ENCODE measurements at places on chromosomes 11 and 22. TPM values are rescaled to one million over a fixed set of nuclear protein-coding genes. Genes with fewer than 3 reads are reported as not detected.

FAM180B gene
- total RNA-seq = 7.2 TPM

VEGFB gene
- total RNA-seq = 190 TPM

PNPLA5 gene
- total RNA-seq = not detected

GTSE1 gene
- total RNA-seq = 0.48 TPM

C11orf16 gene
- not detected for total RNA-seq

P4HA3 gene
- total RNA-seq = 5.6 TPM

DNAJB13 gene
- not detected for total RNA-seq

SHANK3 gene
- 34.4 TPM for total RNA-seq

KRTAP5-8 gene
- total RNA-seq = not detected

IFITM10 gene
- 2.4 TPM for total RNA-seq

TYR gene
- not detected for total RNA-seq

PPM1F gene
- 39.4 TPM for total RNA-seq

MRGPRE gene
- not detected for total RNA-seq

TRIM21 gene
- total RNA-seq = 11.7 TPM

DNA sequence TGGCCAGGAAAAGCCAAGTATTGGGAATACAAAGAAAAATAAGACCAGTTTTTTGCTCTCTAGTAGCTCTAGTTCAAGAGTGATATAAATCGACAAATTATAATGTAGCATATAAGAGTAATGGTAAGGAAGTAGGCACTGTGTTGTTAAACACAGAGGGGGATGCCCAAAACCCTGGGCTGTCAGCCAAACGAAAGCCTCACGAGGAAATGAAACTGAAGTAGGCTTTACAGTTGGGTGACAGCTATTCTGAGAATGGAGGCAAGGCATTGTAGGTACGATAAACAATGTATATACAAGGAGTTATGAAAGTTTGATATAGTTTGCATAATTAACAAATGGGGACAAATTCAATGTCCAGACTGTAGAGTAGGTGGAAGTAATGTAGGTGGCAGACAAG lies 176.4 kb downstream of the FAM181B start:
- no peak for DNase-seq

GRCh38 chr11:102111011-102111786 lies 952 bp downstream of the YAP1 start:
- peak; percentile 90 for DNase-seq

DNA sequence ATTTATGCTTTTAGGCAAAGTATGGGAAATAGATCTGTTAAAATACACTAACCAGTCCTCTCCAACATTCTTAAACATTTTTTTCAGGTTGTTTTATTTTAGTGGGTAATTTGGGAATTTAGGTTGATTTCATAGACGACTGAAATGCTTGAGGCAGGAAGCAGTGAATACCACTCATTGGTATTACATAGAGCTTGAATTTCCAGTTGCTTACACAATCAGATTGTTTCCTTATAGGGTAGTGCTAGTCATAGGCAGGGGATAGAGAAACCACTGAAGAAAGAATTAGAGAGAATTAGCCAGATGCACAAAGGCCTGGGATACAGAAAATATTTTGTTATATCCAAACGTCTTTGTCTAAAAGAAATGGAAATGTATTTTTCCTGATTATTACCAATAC lies 23.9 kb upstream of the LYVE1 start:
- no peak for DNase-seq

DNA sequence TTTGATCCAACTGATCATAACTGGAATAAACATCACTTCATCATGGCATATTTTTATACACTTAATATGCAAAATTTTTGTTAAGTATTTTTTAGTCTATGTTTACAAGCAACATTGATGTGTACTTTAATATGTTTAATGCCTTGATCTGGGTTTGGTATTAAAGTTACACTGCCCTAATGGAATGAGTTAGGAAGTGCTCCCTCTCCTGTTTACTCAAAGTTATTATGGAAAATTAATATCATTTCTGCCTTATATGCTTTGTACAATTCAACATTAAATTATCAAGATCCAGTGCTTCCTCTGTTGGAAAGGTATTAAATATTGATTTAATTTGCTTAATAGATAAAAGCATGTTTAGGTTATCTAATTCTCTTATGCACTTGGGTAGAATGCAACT lies 927.3 kb upstream of the RAG2 start:
- DNase-seq = no peak

DNA sequence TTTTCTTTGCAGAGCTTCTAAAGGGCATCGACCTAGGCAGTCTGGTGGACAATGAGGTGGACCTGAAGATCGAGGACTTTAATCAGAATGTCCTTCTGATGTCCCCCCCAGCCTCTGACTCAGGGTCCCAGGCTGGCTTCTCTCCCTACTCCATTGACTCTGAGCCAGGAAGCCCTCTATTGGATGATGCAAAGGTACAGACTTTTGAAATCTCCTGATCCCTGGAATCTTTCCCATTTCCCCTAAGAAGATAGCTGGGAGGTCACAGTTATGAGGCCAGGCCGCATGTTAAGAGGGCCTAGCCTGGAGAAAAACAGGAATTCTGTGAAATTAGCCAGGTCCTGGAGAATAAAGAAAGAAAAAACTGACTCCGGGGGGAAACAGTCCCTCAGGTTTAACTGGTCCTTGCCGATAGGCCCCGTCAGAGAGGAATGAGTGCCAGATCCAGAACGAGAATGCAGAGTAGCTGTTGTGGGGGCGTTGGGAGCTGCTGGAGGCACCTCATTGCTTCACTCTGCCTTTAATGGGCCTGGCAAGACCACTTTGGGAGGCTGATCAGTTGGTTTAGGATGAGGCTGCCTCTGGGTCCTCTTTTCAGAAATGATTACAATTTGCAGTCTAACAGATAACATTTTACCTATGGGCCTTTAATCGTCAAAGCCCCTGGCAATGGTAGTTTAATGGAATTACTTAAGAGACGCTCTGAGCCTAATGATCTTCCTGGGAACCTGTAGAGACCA lies 39.2 kb downstream of the SHISA8 start:
- DNase-seq = no peak

DNA sequence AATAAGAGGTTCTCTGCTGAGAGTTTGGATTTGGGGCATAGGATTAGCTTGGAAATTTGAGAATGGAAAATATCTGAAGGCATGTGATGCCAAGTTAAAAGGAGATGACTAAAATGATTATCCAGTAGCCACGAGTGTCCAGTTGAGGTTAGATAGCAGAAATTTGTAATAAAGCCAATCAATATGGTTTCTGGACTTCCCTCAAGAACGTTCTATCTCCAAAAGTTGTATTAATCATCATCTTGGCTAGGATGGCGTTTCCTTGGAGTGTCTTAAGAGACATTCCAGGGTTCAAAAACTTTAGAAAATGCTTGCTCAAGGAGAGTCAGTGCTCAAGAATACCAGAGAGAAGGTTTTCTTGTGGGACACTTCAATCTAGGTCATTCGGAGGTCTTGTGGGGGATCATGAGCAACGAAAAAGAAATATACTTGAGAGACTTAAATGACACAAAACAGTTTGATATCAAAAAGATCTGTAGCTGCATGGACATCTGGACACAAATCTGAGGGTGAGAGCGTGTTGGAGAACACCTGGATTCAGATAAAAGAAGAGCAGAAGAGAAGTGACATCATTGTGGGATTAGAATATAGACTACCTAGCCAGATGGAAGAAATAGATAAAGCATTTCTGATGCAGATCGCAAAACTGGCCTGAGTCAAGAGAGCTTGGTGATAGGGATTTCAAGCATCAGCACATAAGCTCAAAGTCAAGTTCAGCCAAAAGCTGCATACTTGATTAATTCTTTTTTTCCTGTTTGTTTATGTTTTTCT lies 97.7 kb downstream of the ARFGAP2 start:
- no peak for DNase-seq

- DNase-seq = no peak
Measured at GRCh38 chr11:29317694-29318093, 699.1 kb downstream of the KCNA4 start.

- DNase-seq = no peak
Measured at GRCh38 chr11:118961591-118961990, 5.5 kb downstream of the UPK2 start.

- DNase-seq = peak; percentile 8
Measured at GRCh38 chr22:50376085-50376651, 33.0 kb downstream of the PPP6R2 start.

DNA sequence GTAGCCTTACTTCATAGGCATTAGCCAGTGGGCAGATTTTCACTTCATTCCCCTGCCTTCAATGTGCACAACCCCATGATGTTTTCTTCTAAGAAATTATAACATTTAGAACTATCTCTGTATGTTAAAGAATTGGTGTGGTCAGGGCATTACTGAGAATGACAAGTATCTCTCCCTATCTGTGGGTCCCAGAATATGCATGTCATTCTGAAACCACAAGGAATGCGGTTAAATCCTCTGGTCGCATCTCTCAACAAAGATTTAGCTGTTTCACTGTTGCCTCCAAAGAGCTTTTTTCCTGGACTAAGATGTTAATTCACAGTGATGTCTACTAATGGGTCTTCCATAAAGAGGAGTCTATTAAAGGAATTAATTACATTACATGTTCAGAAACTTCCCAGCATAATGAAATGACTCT lies 62.7 kb downstream of the LIF start:
- no peak for DNase-seq

- DNase-seq = no peak
Measured at GRCh38 chr11:83002053-83002452, 69.6 kb downstream of the RAB30 start.

- no peak for DNase-seq
Measured at GRCh38 chr11:48172818-48173609, 43.6 kb upstream of the OR4B1 start.

GRCh38 chr11:102347462-102348370 lies 702 bp downstream of the BIRC2 start:
- no peak for DNase-seq

Measured in posterior vena cava (tissue), 2 donors.